Vagina (tissue), 2 donors: ENCODE measurements at places on chromosomes 1 and 21.

DNA sequence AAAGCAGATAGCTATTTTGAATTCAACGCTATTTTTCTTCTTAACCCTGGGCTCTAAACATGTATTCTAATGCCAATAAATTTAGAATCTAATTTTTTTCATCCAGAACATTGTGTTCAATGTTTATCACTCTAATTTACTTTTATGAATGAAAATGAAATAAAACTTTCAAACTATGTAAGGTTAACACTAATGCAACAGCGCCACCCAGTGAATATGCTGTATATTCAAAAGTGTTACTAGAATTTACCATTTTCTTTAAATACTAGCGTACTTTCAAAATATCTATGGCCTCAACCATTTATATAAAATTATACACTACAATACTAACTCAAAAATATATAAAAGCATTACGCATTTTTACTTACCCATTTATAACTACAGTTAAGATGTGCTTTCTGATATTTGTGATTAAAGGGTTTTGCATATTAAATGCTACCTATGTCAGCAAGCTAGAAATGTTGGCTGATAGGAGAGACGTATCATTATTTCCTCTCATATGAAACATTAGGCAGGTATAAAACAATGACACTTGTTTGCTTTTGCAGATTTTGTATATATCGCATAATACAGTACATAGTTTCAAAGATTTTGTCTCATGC lies 5.9 kb upstream of the NUF2 start:
- DNase-seq: no peak

DNA sequence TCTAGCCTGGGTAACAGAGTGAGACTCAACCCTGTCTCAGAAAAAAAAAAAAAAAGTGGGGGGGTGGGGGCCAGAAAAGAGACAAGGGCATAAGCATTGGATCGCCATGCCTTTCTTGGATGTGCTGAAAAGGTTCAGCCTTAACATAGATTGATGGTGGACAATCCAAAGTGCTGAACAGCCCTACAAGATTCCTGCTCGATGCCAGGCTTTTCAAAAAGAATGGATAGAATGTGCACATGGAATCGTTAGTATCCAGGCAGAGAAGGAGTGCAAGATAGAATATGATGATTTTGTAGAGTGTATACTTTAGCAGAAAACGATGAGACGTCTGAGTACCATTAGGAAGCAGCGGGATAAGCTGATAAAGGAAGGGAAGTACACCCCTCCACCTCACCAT lies 10.9 kb upstream of the COA7 start:
- no peak for DNase-seq

- DNase-seq: no peak
Measured at GRCh38 chr1:204287466-204287891, 72.2 kb downstream of the PLEKHA6 start.

GRCh38 chr21:27476696-27477095 lies 509.8 kb upstream of the ADAMTS5 start:
- no peak for DNase-seq

- no peak for DNase-seq
Measured at GRCh38 chr1:29458737-29459619, 222.7 kb downstream of the PTPRU start.
